ENCODE measurements at places on chromosomes 7 and 10.
A peak's percentile ranks its signal among the peaks of the same experiment; 100 is the strongest.

GRCh38 chr10:128221807-128222206 lies 95.6 kb upstream of the MKI67 start:
- DNase-seq = no peak

DNA sequence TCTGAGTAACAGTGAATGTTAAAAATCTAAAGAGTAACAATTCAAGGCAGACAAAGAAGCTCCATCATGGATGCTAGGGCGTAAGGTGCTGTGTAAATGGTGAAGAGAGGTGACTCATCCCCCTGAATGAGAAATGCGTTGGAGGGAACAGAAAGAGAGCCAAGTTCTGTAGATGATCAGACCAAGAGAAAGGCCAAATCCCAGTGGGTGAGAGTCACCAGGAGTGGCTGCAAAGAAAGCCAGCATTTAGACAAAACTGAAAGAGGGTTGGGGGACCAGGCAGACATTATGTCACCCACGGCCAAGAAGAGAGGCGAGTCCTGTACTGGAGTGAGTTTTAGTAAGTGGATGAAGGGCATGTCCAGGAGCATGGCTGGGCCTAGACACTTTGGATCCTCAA lies 153.1 kb downstream of the TRIL start:
- DNase-seq = no peak

DNA sequence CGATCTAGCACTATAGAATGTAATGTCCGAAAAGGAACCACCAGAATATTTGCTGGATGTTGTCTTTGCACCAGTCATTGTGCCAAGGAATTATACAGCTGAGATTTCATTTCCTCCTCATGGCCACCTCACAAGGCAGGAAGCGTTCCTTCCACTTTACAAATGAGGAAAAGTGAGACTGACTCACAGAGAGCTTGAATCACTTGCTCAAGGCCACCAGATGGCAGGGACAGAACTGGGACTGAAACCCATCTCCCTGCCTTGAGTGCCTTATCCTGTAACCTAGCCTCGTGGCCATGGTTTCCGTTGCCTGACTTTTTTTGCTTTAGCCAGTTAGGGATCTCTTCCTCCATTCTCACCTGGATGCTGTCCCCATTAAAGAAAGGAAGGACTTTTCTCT lies 44.7 kb upstream of the PDZD8 start:
- DNase-seq = no peak

DNA sequence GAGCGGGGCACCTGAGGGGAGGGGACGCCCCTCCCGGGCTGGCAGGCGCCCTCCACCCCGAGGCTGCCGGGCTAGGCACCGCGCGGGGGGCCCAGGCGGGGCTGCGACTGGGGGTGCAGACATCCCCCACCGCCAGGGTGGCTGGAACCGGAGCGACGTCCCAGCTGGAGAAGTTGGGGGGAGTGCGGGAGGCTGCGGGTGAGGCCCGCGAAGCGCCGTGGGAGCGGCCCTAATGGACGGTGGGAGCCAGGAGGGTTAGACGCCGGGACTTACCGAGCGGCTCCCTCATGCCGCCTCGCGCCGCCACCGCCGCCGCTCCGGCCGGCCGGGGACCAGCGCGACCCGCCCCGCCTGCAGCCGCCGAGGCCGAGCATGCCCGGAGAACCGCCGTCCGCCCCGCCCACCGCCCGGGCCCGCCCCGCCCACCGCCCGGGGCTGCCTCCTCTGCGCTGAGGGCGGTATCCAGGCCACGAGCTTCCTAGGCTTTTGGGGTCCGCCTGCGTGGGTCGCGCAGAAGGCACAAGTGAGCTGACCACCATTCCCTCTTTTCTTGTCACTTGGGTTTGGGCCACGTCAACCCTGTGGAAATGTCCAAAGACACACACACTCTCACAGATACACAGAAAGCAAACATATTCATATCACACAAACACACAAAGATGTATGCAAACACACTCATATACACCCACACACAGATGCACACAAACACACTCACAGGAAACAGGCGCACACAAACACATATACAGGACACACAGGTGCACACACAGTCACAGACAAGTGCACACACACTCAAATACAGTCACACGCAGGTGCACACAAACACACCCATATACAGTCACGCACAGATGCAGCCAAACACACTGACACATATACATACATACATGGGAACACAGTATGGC lies at the start of gene JCAD:
JCAD (minus strand) TSS at position 378 of the 899 bp plus-strand sequence. CDS start 11,774 bp downstream, outside the sequence.
- DNase-seq = peak; percentile 64

GRCh38 chr7:88540012-88540411 lies 219.5 kb upstream of the ZNF804B start:
- no peak for DNase-seq

- no peak for DNase-seq
These were observed 716.5 kb upstream of the KCND2 start for GRCh38 chr7:119556436-119556835.

DNA sequence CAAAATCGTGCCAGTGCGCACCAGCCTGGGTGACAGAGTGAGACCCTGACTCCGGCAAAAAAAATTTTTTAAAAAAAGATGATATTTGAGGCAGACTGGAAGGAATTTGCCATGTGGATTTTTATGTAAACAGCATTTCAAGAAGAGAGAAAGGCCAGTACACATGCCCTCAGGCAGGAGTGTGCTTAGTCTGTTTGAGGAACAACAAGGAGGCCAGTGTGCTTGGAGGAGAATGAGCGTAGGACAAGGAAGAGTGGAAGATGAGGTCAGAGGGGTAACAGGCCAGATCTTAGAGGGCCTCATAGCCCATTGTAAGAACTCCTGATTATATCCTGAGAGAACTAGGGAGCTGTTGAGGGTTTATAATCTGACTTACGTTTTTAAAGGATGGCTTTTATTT lies 17.2 kb upstream of the STRIP2 start:
- no peak for DNase-seq

Data from Caki2 (cell line).